ENCODE measurements at places on chromosomes 11 and 22.

- DNase-seq = no peak
These were observed 542 bp downstream of the GCAT start for GRCh38 chr22:37808294-37808657.

GRCh38 chr11:76228071-76228874 lies 22.0 kb upstream of the WNT11 start:
- no peak for DNase-seq

- no peak for DNase-seq
These were observed 135.7 kb downstream of the NECTIN1 start for GRCh38 chr11:119593346-119593745.

GRCh38 chr11:76424379-76424778 lies 20.4 kb upstream of the EMSY start:
- DNase-seq = peak; percentile 58

All from activated CD8-positive, alpha-beta T cell treated with anti-CD3 and anti-CD28 coated beads for 36 hours (primary cell).